KBM-7 (cell line): ENCODE measurements at places on chromosomes 12 and 14.

GRCh38 chr14:75040507-75040906 is 10.8 kb downstream of the MLH3 start:
- DNase-seq, result no peak

GRCh38 chr12:102643879-102644575 is 163.7 kb upstream of the IGF1 start:
- DNase-seq, result no peak

- peak; percentile 67 for DNase-seq
These were observed 11.0 kb downstream of the PTGER2 start for GRCh38 chr14:52325126-52325525.

DNA sequence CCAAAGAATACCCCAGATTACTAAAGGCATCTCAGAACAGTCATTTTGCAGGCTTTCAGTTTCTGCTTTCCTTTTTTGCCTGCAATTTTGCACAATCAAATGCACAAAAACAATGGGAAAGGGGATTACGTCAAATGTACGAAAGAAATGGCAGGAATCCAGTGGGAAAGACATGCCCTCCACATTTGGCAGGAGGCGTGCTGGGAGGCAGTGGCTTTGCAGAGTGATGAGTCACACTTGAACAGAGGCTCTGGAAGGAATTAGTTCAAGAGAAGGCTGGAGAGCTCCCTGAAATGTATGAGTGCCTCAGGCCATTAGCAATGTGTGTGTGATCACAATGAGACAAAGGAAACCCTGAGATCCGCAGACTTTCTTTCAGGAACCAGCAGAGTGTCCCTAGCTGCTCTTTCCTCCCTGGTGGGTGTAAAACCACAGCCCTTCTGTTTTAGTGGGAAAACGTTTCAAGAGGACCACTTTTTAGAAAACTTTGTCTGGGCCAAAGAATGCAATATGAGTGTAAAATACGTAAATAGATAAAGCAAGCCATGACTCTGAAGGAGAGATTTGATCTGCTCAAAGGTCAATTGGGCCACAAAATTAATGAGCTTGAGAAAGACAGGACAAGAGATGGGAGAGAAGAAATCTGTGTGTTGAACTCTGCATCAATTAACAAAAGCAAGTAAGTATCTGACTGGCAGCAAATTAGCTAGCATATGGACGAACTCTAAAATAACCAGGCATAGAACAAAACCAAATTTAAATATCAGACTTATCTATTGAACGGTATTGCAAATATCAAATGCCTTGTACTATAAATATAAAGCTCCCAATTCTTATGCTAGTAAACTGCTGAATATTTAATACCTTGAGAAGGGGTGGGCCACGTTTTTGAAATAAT is 155.4 kb upstream of the PDE3A start:
- peak; percentile 61 for DNase-seq

DNA sequence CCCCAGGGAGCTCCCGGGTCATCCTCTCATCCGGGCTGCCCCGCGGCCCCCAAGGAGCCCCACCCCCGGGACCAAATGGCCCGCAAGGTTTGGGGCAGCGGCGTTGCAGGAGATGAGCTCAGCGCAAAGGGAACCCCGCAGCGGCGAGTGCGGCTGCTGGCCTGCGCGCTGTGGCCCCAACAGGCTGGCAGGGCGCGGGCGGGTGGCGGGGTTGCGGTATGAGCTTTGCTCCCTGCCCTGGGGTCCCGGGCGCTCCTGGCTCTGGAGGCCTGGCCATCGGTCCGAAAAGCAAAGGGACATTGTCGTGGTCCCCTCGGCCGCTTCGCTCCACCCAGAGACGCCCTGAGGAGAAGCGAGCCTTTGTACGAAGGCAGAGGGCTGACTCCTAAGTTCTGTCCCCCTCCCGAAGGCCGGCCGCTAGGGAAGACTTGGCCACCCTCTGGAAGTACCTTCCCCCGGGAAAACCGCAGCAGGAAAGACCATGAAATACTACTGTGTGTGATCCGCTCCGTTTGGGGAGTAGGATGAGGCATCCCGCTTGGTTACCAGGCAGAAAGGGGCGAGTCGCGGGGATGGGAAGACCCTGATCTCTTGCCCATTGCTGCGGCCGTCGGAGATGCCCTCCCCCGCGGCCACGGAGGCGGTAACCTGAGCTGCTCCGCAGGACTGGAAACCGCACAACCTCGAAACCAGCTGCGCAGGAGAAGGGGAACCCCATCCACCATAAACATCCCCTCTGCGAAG is 620 bp upstream of the NID2 start:
- DNase-seq, result peak; percentile 21

DNA sequence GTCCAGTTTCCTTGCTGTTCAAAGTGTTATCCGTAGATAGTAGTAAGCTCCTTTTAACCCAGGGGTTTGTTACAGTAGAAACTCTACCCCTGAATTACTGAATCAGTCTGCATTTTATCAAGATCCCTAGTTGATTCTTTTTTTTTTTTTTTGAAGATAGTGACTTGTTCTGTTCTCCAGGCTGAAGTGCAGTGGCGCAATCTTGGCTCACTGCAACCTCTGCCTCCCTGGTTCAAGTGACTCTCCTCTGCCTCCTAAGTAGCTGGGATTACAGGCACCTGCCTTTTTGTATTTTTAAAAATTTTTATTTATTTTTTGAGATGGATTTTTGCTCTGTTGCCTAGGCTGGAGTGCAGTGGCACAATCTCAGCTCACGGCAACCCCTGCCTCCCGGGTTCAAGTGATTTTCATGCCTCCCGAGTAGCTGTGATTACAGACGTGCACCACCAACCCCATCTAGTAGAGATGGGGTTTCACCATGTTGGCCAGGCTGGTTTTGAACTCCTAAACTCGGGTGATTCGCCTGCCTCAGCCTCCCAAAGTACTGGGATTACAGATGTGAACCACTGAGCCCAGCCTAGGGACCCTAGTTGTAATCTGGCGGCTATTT is 10.5 kb downstream of the LARP4 start:
- no peak for DNase-seq

GRCh38 chr14:54338696-54339317 is 58.0 kb upstream of the CDKN3 start:
- peak; percentile 35 for DNase-seq

- no peak for DNase-seq
These were observed 454.8 kb downstream of the FUT8 start for GRCh38 chr14:65867333-65867732.

- no peak for DNase-seq
These were observed 11.0 kb upstream of the MGP start for GRCh38 chr12:14896521-14897169.
